ENCODE measurements at places on chromosomes 3 and 15.

DNA sequence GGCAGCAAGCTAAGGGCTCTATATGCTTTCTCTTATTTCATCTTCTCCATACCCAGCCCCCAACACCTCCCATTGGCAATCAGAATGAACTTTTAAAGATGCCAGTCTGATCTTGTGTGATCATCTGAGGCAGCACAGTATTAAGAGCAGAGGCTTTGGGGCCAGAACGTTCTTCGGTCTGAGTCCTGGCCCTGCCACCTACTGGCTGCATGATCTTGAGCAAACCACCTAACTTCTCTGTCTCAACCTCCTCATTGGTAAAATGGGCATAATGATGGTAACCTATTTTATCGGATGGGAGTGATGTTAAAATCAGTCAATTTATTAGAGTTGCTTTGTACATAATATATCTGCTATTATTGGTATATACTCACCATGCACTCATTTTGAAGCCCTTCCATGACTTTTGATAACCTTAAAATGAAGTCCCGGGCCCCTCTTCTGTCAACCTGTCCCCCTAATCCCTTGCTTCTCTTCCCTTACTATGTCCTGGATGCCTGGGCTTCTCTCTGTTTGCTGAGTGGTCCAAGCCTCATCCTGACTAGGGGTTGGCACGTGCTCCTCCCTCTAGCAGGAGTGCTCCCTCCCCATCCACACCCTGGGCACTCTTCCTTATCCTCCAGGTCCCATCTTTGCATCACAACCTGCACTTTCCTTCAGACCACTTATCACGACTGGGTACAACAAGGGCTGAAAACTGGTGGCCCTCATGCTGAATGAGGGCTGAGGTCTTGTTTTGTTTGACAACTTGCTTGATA, 6.3 kb downstream of the EFCAB12 start:
- no peak for DNase-seq

- no peak for DNase-seq
Measured at GRCh38 chr3:69747511-69748258, 8.4 kb downstream of the MITF start.

DNA sequence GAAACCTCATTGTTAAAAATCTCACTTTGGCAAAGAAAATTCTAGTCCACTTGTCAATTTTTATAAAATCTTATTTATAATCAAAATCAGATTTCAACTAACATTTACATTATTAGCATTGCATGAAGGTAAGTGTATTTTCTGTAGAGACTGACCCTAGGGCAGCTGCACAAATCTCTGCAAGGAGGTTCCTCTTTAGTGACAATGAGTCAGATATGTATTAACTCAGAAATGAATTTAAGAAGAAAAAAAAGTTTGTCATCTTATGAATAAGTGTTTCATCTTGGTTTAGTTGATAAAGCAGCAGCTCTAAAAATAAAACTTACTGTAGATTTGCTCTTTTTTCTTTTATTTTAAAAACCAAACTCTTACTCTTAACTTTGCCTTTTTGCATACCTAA, 9.0 kb upstream of the GNB4 start:
- DNase-seq = no peak

DNA sequence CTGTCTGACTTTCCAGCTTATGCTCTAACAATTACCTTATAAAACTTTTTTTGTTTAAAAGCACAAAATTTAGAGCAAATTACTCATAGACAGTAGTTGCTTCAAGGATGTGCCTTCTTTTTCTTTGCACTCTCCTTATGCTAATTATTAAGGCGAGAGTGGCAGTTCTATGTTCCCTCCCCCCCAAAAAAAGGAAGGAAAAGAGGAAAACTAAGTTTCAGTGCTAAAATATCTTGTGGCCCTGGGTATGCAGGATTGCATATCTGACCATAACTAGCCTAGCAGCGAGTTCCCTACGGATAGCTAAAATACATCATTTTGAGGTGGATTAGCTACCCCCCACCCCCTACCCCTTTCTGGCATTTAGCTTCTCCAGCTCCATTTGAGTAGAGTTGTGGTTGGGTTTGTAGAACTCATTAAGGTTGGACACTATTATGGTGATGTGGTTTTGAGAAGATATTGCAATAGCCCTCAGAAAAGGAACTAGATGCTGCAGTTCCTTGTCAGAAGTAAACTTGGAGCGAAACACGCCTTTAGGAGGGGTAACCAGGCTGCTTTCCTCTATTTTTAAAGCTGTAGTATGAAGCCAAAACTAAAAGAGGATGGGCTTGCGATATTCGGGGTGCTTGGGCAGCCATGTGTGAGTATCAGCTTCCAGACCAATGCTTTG, 174.6 kb downstream of the AKAP13 start:
- no peak for DNase-seq

GRCh38 chr3:30498587-30498967, 107.8 kb upstream of the TGFBR2 start:
- no peak for DNase-seq

- DNase-seq = no peak
Measured at GRCh38 chr15:91710080-91710698, 143.3 kb upstream of the SLCO3A1 start.

GRCh38 chr15:94744080-94744793, 512.9 kb downstream of the MCTP2 start:
- no peak for DNase-seq

DNA sequence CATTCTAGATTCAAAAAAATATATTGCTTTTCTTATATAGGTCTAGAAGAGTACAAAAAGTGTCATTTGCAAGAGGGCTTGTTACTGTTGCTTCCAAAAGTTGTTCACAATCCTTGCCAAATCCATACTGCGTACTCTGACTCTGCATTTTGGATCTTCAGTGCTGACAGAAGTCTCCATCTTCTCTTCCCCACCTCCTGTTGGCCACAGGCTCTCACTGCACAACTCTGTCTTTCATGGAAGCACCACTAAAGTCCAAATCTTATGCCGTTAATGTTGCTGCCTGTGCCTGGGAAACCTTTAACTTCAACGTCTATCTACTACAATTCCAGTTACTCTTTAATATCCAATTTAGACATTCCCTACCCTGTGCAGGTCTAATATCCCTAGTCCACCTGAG, 419.9 kb downstream of the NR2F2 start:
- DNase-seq = no peak

GRCh38 chr3:40677749-40678148, 153.0 kb downstream of the ZNF621 start:
- DNase-seq = no peak

DNA sequence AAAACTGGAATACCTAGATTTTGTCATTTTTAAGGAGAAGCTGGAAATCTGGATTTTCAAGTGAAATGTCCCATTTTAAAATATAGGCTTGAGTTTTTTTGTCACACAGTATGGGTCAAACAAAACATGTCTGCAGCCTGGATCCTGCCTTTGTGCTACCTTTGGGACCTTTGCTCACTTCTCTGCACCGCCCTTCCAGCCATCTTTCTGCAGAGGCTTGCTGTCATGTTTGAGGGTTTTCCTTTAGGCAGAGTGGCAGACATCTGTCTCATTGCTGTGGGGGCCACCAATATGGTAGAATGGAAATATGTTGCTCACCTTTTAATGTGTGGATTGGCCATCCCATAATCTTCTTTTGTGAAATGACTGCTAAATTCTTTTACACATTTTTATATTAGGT, 136.3 kb downstream of the EEFSEC start:
- peak; percentile 7 for DNase-seq

DNA sequence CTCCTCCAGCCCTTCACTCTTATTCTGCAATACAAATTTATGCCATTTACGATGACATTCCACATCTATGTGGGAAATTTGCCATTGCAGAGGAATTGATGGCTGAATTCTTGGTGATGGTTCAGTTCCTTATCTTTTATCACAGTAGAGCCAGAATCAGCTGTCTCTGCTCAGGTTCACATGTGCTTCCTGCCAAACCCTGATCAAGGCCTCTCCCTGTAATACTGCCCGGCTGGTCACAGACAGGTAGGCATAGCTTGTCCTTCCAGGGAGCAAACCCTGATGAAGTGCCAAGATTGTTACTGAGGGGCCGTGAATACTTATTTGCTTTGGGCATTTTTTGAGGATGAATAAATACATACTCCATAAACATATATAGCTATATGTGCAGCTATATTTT, 450.0 kb downstream of the NSUN3 start:
- no peak for DNase-seq

DNA sequence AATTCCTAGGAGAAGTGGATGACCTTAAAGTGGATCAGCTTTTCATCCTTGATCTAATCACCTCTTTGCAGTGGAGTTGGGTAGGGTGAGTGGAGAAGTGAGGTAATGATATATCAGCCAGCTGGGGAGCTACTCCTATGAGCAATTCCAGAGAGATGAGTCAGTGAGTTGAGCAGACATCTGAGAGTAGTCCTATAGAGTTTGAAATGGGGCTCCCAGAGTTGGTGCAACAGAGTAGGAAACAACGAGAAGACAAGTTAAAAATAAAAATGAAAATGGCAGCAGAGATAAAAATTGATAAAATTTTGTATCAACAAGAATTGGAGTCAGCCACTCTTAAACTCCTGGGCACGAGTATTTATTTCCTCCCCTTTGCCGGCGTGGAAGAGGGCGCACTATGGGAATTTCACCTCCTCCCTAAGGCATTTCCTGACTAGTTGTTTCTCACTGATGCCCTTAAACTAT, 150.8 kb upstream of the DPH6 start:
- no peak for DNase-seq

- DNase-seq = no peak
Measured at GRCh38 chr3:23810343-23811184, 4.8 kb downstream of the UBE2E1 start.

DNA sequence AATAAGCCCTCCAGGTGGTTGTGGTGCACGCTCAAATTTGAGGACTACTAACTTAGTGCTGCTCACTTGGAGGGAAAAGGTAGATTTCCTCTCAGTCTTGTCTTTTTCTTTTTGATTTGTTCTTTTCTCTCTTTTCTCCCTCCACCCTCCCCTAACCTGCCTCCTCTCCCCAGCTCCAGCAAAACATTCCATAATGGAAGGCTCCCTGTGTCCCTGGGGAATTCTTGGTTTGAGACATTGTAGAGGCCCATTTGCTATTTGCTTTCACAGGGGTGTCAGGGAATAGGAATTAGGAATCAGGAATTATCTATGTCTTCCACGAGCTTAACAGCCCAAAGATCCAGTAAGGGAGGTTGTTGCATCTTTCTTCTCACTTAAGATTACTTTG, 136.8 kb upstream of the UMPS start:
- no peak for DNase-seq

GRCh38 chr3:160753953-160754352, 2.1 kb upstream of the PPM1L start:
- DNase-seq = no peak

DNA sequence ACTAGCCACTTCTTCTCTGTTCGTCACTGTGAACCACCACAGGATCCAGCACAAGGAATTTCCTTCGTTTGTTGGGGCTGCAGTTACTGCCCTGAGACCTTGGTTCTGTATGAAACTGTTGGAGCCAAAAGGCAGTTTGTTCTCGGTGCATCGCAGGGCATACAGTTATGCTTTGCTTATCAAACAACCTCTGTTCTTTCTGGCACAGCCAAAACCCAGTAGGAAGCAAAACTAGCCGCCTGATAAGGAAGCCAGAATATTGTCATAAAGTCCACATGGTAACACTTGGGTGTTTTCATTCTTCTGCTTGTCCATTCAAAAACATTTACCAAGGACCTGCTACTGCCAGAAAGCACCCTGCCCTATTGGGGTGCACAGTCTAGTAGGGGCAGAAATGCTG, 116.1 kb downstream of the RAB11A start:
- no peak for DNase-seq

GRCh38 chr3:50171540-50172301, 16.6 kb downstream of the SEMA3F start:
- no peak for DNase-seq

DNA sequence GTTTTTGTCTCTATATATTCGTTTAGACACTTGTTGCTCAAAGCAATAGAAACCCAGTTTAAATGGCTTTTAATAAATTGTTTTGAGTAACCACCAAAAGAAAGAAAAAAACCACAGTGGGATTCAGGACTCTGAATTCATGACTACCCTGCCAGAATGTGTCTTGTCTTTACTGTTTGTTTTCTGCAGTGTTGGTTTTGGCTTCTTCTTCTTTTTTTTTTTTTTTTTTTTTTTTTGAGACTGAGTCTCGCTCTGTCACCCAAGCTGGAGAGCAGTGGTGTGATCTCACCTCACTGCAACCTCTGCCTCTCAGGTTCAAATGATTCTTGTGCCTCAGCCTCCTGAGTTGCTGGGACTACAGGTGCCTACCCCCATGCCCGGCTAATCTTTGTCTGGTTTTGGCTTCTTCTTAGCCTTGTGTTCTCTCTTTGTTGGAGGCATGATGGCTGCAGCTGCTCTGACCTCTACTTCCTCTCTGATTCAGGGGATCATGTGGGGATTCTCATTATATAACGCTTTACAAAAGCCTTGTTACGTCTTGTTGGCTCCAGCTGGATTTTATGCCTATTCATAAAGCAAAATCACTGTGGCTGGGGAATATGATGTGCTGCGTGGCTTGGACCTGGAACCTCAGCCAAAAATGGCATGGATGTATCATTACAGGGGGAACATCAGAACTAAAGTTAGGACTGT, 54.0 kb downstream of the PLS1 start:
- DNase-seq = no peak

GRCh38 chr15:53462651-53463050, 296.8 kb downstream of the WDR72 start:
- no peak for DNase-seq

GRCh38 chr3:126745760-126746394, 41.8 kb downstream of the CHCHD6 start:
- DNase-seq = peak; percentile 83

- DNase-seq = no peak
Measured at GRCh38 chr3:140630366-140630765, 47.5 kb upstream of the TRIM42 start.

DNA sequence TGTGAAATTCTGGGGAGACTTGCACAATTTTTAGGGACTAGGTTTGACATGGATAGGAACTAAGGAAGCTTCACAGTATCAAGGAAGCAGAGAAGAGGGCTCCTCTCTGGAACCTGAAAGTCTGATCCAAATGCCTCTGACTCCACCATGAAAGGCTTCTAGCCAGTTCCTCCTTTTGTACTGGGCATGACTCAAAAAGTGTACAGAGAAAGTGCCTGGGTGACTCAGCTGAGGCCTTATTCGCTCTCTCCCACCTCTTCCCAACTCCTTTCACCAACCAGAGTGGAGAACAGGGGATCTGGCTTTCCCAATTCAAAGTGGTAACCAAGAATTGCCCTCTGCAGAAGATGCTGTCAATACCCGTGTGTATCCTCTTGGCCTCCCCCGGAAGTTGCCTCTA, 342.9 kb upstream of the PROK2 start:
- DNase-seq = no peak

DNA sequence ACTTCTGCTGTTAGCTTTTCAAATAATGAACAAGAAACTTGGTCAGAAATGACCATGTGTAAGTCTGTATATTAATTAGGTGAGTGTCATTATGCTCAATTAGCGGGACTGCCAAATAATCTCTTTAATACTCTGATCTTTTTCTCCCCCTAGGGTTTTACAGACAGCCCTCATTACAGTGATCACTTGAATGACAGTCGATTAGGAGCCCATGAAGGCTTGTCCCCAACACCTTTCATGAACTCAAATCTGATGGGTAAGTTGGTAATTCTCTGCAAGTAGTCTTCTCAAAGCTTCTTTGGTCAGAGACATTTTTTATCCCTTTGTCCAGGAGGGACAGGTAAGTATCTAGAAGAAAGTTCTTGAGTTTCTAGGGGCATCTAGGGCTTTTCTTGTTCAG, 173.2 kb downstream of the TCF12 start:
- DNase-seq = no peak
